ENCODE measurements at places on chromosomes 12 and 14.

GRCh38 chr14:27049701-27050100 lies 451.9 kb upstream of the NOVA1 start:
- no peak for DNase-seq

DNA sequence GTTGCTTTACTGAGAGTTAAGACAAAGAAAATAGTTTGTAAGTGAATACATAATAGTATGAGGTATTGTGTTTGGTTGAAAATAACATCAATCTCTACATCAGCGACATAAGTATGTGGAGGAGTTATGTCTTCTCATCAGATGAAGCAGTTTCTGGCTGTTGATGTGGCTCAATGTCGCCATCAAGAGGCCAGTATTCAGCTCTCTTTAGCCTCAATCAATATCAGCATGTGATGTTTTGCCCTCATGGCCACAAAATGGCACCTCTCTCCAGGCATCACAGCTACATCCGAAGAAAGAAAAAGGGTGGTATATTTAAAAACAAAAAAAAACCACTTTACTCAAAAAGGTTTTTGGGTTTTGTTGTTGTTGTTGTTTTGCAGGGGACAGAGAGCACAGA lies 302.3 kb upstream of the TMEM132C start:
- DNase-seq: no peak

DNA sequence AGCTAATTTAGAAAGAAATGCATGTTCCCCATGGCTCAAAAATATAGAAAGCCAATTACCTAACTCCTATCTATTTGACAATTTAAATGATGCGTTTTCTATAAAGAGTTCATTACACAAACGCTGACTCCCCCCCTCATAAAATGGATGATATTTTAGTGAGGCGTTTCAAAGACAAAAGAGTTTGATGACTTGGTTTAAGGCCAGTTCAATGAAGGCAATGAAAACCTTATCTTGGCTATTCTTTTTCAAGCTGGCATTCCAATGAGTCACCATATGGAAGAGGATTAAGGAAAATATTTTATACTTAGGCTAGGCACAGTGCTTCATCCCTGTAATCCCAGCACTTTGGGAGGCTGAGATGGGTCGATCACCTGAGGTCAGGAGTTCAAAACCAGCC lies 62.7 kb downstream of the HMGA2 start:
- DNase-seq: no peak

DNA sequence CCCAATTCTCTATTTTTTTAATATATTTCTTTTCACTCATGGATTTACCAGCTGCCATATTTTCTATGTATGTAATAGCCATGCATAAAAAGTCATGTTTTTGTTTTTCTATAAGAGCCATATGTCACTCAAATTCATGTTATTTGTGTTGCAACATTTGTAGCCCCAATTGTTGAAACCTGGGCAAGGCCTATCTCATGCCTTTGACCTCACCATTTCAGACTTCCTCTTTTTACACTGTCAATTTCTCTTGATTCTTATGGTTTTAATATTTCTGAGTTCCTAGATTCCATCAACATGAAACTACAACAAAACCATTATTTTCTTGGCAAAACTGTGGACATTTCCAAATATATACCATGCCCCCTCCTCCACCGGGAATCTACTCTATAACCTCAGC lies 647.5 kb downstream of the C12orf50 start:
- DNase-seq: no peak

DNA sequence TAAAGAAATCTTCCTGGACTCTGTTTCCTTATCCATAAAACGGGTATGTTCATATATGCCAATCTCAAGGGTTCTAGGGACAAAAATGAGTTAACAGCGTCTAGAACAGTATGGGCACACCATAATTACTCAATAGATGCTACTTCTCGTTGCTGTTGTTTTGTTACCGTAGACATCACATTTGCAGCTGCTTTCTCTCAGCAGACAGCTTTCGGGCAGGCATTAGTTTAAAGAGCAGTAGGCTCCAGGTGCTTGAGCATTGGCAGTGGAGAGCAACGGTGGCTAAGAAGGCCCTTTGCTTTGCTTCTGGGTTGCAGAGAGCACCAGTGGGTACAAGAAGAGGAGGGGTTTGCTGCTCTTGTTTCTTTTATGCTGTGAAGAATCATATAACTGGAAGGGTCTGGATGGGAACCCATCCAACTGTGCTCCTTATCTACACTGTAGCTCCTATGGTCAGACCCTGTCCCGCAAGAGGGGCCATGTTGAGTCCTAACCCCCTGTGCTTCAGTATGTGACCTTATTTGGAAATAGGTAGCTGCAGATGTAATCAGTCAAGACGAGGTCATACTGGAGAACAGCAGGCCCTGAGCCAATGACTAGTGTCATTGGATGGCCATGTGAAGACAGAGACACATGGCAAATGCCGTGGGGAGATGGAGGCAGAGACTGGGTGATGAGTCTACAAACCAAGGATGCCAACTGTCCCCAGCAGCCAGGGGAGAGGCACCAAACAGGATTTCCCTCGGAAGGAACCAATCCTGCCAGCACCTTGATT lies 120.0 kb downstream of the RBM19 start:
- no peak for DNase-seq

- no peak for DNase-seq
These were observed 476.5 kb downstream of the SLC6A15 start for GRCh38 chr12:84436134-84436533.

- no peak for DNase-seq
These were observed 72.5 kb upstream of the MYL2 start for GRCh38 chr12:110992909-110993308.

GRCh38 chr14:88750945-88751344 lies 41.8 kb downstream of the EML5 start:
- no peak for DNase-seq

DNA sequence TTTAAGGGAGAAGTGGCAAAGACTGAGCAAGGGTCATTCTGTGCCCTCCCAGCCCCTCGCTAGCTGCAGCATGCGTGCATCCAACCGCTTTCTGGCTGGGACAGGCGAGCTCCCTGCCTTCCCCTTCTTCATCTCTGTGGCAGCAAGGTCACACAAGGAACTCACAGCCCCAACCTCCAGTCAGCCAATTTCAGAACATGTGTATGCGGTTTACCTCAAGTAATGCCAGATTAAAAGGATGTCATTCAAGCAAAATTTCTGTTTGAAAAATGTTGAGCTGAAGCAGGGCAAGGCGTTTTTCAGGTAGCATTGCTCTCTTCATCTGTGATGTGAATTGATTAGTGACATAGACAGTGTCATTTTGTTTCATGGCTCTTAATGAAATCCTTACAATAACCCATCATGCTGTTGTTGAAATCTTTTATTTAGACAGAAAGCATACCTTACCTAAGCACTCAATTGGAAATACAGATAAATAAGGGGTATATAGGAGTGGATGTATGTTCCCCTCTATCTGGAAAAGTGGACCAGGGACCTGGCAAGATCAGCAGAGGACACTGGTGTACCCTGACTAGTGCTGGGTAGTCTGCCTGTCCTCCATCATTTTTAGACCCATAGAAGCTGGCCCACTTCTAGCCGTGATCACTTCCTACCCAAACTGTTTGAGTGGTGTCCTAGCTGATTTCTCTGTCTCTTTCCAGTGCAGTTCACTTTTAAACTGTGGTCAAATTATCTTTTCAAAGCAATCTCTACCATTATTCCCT lies 82.8 kb upstream of the NEDD1 start:
- DNase-seq: no peak

GRCh38 chr12:97541366-97541765 lies 78.8 kb downstream of the RMST start:
- DNase-seq: no peak

DNA sequence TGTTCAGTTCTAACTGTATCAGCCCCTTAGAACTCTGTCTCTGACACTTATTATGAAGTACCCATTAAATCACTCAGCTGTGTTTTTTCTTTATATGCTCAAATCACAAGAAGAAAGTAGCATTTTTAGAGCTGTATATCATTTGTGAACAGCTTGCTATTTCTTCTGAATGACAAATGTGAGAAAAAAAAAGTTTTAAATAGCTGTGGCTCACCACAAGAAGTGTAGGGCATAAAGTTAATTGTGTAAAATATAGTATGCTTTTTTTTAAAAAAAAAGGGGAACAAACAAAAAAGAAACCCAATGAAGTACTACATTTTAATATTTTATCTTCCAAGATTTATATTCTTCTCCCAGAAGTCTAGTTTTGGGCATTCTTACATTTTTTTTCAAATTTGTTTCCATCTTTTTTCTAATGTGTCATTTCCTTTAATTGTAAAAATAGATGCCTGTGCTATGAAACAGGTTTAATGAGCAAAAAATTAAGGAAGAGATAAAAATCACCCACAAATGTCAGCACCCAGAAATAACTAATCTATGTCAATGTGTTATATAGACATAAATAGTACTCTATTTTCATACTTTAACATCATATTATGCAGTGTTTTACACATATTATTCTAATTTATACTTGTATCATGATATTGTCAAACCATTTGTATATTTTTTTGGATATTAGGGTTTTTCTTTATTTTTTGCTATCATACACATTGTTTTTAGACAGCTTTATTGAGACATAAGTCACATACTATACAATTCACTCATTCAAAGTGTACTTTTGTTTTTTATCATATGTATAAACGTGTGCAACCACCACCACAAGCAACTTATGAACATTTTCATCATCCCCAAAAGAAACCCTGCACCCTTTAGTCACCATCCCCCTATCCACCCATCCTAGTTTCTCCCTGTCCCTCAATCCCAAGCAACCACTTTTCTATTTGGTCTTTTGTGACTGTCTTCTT lies 22.4 kb upstream of the LRRK2 start:
- DNase-seq: no peak

DNA sequence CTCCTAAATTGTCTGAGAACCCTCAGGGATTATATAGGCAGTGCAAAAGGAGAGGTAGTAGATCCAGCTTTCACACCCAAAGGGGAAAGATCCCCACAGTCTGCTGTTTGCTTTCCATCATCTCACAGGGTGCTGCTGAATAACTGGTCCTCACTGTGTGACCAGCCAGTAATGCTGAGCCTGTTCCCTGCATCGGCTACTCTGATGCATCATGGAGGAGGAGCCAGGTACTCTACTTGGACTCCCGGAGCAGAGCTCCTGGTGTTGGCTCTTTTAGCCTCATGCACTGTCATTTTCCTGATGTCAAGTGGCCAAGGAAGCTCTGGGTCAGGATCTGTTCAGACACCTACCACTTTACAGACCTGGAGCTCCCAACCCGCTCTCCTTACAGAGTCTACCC lies 127.4 kb upstream of the ATF1 start:
- no peak for DNase-seq

- DNase-seq: no peak
These were observed 881 bp upstream of the PUS1 start for GRCh38 chr12:131928080-131928710.

DNA sequence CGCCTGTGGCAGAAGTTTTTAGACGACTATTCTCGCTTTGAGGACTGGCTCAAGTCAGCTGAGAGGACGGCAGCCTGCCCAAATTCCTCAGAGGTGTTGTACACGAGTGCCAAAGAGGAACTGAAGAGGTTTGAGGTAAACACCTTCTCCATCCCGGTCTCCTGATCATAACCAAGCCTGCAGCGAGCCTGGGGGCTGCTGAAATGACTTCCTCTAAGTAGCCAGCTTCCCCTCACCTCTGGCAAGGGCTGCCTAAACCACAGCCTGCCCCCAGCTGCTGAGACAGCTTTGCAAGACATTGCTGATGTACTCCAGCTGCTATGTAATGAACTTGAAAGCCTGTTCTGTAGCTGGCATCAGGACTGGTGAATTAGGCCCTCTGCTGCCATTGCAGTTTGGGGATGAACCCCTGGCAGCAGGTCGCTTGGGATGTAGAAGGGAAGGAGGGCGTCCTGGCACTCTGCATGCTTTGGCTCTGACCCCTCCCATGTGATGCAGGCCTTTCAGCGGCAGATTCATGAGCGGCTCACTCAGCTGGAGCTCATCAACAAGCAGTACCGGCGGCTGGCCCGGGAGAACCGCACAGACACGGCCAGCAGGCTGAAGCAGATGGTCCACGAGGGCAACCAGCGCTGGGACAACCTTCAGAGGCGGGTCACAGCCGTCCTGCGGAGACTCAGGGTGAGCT lies 84.6 kb downstream of the ESR2 start:
- no peak for DNase-seq

- DNase-seq: no peak
These were observed 155.1 kb downstream of the CALM1 start for GRCh38 chr14:90551733-90552464.

- no peak for DNase-seq
These were observed 15.0 kb downstream of the TMEM121 start for GRCh38 chr14:105541218-105541875.

- no peak for DNase-seq
These were observed 191.6 kb downstream of the DUSP6 start for GRCh38 chr12:89160716-89161123.

DNA sequence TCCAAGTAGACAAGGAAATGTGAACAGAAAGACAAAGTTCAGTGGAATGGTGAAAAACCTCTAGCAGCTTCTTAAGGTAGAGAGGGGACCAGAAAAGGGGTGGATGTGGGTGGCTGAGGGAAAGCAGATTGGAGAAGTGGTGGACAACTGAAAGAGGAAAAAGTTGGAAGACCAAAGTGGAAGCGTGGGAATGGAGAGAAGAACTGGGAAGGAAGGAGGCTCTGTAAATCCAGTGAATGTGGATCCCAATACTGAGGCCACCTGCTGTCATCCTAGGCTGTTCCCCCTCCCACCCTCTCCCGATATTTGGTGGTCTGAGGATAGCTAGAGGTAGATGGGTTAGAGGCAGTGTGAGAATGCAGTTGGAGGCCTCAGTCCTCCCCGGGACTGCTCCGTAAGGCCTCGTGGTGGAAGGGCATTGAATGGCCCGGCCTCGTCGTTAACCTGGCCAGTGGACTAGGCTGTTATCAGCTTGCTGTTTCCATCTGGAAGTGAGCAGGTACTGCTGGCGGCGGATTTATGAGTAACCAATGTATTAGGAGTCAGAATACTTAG lies 822 bp upstream of the POU6F1 start:
- no peak for DNase-seq

- DNase-seq: no peak
These were observed 1136.7 kb downstream of the TMEM121 start for GRCh38 chr14:106662936-106663550.

- no peak for DNase-seq
These were observed 8.5 kb downstream of the WSB2 start for GRCh38 chr12:118052324-118053070.

GRCh38 chr14:94129111-94129757 lies at the start of gene IFI27L2:
TSS of gene IFI27L2 (minus strand) at chr14:94129604. CDS start at chr14:94129564, 40 bp downstream.
- DNase-seq: peak; percentile 22

DNA sequence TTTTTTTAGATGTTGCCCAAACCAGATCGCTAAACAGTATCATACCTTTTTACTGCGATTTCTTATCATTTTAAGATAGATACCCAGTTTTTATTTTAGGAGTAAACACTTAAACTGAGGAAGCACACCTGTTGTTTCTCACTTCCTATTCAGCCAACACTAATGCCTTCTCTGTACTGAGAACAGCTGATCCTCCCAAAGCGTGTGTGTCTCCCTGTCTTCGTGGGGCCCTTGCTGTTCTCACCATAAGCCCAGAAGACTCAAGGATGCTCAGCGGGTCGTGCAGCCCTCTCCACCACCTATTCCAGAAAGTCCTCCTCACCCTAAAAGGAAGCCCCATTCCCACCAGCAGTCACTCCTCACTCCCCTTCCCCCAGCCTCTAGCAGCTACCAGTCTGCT lies 14.8 kb downstream of the PPP2R5C start:
- DNase-seq: no peak

GRCh38 chr14:51109651-51110050 lies 14.7 kb upstream of the TRIM9 start:
- DNase-seq: no peak

GRCh38 chr12:123142921-123143735 lies 7.8 kb downstream of the PITPNM2 start:
- no peak for DNase-seq

- DNase-seq: no peak
These were observed 1.1 kb downstream of the CD63 start for GRCh38 chr12:55727643-55728185.
